Left lobe of liver (tissue), 2 donors: ENCODE measurements at places on chromosomes 12 and 14. TPM values are rescaled to one million over a fixed set of nuclear protein-coding genes. Genes with fewer than 3 reads are reported as not detected.

DNA sequence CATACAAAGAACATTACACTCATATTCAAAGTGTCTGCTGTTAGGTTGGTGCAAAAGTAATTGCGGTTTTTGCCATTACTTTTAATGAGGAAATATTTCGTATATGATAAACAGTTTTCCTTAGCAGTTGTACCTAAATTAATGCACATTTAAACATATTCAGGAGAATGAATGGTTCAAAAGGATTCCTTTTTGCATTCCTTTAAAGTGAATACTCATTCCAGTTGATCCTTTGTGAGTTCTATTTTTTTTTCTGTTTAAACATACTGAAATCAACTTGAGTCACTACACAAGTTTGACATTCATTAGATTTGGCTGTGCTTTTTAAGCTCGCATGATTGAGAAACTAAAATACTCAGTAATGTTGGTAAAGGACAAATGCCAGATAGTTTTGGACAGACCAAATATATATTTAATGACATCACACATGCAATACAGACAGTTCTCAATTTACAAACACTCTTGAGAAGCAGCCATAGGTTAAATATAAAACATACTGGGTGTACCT is 13.8 kb upstream of the SLC38A2 start:
- no peak for DNase-seq

DNA sequence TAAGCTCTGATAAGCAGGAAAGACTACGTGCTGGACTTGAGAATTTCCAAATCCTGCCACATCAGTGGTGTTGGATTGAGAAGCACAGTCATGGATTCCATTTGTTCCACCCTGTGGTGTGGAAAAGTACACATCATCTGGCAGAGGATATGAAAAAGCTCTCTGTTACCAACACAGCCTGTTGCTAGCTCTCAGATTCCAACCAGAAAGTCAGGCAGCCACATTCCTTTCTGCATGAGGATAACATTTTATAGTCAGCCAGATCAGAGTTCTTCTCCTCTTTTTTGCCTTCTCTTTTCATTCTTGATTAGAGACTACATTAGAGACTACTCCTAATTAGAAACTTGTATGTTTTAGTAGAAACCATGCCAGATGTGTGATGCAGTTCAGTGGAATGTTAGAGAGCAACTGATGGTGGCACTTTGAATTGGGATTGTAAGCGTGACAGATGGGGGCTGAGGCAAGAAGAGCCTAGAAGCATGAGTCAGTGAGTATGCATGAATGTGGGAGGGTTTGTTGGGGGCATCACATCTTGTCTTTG is 61.2 kb upstream of the STXBP6 start:
- DNase-seq = no peak

DNA sequence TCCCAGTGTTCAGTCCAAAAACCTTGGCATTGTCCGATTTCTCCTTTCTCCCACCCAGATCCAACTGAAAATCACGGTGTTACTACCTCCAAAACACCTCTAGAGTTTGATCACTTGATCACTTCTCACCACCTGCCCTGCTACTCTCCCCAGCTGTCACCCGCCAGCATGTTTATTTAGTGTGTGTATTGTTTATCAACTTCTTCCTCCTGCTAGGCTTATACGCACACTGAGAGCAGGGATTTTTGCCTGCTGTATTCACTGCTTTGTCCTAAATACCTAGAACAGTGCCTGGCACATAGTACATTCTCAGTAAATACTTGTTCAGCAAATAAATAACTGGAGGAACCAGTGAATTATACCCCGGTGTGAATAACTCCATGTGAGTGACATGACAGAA is 5.0 kb downstream of the BDKRB1 start:
- no peak for DNase-seq

CMA1 gene
- total RNA-seq = not detected

BEGAIN gene
- total RNA-seq = 0.70 TPM
